ENCODE measurements at places on chromosomes 3 and 15.

DNA sequence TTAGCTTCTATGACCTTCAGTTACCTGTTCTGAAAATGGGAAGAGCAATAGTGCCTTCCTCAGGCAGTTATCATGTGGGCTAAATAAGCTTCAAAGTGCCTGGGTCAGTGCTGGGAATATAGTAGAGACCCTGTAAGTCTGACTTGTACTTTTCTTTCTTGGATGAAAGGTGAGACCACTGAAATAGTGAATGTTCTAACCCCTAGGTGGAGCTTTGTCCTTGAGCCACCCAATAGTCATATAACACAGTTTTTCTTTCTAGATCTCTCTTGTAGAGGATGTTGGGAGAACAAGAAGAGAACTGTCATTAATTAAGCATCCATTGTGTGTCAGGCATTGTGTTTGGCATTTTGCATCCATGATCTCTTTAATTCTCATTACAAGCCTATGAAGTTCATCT, 13.0 kb upstream of the BFSP2 start:
- DNase-seq, result peak; percentile 8

GRCh38 chr15:40923551-40923950, 5.6 kb upstream of the DLL4 start:
- DNase-seq, result no peak

DNA sequence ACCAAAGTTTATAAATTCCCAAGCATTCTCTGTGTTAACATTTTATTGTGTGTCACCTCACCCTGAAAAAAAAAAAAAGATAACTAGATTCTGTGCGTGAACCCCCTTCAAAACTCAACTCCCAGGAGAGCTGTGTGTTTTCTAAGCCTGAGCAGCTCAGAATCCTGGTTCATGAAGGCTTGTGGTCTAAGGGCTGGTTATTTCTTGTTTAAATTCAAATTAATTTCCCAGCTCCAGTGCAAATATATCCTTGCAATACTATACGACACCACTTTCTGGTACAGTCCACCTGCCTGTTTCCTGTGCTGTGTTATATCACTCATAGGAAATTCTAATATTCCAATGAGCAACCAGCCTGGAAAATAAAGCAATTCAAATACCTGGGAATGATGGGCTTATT, 23.4 kb upstream of the MYZAP start:
- DNase-seq, result no peak

DNA sequence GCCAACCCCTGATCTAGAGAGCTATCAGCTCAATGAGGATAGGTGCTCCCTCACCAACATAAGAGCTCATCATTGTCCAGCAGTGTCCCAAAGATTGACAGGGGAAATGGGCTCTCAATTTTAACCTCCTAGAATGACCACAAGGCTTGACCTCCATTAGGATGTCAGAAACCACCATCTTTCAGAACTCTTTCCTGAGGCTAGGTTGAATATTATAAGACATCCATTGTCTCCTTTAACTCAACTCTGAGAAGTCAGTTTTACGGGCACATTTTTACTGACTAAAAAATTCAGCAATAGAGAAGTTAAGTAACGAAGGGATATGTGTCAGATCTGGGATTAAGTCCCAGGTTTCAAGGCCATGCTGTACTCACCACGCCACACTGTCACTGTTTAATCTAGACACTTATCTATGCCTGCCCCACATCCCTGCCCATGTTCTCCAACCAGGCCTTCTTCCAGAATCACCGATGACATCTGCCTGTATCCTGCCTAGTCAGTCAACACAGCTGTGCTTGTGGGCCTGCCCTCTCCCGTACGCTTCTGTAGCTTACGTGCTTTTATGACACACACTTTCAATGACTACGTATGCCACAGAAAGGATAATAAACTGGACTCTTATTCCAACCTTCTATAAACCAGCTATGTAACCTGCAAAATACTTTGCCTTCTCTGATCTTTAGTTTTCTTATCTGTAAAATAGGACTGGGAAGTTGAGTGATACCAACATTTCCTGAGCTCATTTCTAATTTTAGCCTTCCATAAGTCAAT, 17.1 kb upstream of the MUC13 start:
- DNase-seq, result no peak

GRCh38 chr3:156106721-156107373, 13.5 kb upstream of the KCNAB1 start:
- no peak for DNase-seq

- no peak for DNase-seq
These were observed 134.0 kb downstream of the IL5RA start for GRCh38 chr3:2976212-2976611.

- no peak for DNase-seq
These were observed 31.7 kb upstream of the MFSD1 start for GRCh38 chr3:158769952-158770740.

GRCh38 chr3:130759692-130760338, 13.2 kb upstream of the PIK3R4 start:
- peak; percentile 61 for DNase-seq

- no peak for DNase-seq
These were observed 13.2 kb downstream of the SMAD6 start for GRCh38 chr15:66715181-66715624.

DNA sequence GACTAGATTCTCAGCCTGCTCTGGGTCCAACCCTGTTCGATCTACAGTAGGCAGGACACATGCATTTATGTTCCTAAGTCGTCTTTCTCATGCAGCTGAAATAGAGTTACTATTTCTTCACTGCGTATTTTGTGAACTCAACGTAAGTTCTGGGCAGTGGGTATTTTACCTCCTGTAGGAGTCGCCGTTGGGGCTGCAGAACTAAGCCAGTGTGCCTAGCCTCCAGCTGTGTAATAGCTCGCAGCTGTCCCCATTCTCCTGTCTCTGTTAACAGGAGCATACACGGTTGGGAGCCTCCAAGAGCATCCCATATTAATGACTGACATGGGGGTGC, 58.4 kb upstream of the HRH1 start:
- DNase-seq, result peak; percentile 33

DNA sequence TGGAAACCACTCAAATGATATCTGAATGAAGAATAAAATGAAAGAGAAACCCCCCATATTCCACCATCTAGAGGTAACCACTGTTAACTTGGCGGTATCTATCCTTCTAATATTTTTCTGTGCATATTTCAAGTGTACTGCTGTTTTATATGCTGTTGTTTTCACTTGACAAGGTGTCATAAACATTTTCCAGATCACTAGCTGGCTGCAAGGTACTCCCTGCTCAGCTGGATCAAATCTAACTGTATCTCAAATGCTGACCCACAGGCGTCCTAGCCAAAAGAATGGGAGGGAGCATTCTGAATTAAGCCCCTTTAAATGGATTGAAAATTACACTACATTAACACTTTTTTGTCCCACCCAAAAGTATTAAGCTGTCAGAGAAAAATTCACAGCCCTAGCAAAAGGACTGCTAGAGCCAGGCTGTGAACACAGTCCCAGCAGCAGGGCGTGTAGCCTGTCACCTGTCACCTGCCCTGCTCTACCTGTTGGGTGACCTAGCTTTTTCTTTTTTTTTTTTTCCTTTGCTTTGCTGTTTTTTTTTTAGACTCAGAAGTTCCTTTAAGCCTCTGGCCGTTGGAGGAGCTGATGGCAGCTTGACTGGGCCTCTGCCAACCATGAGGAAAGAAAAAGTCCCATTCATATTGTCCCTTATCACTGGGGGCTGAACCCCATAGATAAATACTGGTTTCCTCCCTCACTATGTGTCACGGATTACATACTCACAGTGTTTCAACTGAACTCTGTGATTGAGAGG, 93.7 kb upstream of the TSC22D2 start:
- DNase-seq, result no peak

GRCh38 chr3:20380295-20380694, 194.3 kb upstream of the SGO1 start:
- no peak for DNase-seq

DNA sequence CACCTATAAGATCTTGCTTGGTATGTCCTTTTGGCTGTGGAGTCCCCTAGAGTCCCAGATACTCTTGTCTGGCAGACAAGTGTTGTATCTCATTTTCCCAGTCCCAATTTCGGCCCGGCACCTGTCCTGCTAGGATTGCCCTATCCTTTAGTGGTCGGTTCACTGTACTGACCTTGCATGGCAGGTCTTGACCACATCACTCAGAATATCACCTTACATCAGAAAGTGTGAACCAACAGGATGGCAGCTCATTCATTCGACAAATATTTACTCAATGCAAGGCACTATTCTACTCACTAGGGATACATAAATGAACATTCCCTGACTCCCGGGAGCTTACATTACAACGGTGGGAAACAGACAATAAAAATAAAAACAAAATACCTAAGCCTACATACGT, 5.7 kb upstream of the CCDC80 start:
- DNase-seq, result no peak

DNA sequence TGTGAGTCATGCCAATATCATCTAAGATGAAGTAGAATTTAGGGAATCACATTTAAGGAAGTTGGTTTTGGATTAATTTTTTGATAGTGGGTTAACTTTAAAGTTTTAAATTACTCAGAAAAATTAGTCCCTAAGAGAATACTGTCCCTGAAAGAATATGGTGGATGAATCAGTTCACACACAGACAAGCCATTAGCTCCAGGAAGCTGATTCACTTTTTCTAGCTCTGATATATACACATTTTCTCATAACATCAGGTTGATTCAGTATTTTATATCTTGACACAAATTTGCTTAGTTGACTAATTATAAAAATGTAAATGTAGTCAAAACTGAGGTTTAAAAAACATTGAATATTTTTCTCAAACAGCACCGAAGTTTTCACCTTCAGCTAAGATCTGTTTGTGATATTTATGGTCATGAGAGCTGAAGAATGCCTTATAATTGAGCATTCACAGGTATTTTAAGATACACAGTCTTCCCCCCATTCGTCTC, 55.1 kb downstream of the MYH15 start:
- no peak for DNase-seq

GRCh38 chr3:71218508-71218907, 365.0 kb downstream of the FOXP1 start:
- DNase-seq, result no peak

DNA sequence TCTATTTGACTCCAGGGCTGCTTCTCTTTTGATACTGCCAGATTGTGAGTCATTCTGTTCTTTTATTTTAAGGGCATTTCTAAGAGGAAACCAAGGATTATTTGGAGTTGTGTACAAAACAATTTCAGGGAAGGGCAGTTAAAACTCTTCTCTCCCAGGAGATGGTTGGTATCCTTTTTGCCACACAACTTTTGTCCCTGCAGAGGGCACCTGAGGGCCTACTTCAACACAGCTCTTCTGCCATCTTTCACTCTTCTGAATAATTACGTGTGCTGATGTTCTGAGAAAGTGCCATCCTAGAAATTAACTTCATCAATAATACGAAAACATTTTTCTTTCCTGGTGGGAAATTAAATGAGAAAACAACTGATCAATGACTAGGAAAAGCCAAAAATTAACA, 75.7 kb upstream of the GADL1 start:
- peak; percentile 23 for DNase-seq

- no peak for DNase-seq
These were observed 207.6 kb upstream of the MDFIC2 start for GRCh38 chr3:70519913-70520659.

DNA sequence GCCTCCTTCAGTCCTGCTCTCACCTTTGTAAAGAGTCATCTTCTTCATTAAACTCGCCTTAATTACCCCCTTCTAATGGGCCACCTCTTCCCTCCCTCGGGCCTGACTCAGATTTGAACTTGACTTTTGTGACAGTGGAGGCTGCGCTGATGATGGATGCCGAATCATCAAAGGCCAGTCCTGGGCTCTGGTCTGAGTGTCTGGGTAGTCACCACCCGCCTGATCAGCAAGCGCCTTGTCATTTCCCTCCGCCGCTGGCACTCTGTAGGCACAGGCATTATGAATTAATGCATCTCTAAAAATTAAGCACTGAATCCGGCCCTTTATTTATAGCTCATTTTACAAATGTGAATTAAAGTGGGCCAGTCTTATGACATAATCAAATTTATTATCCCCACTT, 116.7 kb upstream of the PROK2 start:
- no peak for DNase-seq

DNA sequence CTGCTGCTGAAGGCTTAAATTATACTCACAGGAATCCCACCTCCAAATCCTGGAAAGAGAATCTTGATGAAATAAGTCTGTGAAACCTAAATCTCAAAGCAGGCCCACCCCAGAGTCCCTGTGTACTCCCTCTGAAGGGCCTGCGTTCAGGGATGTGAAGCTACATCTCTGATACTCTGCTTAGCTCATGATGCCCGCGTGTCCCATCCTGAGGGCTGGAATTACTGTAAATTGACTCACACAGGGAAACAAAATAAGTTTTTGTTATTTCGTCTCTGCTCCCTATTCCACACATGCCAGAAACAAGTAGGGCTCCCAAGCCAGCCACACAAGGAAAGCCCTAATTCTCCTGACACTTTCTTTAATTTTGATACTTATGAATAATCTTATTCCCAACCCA, 10.9 kb upstream of the PLCL2 start:
- no peak for DNase-seq

- no peak for DNase-seq
These were observed 35.2 kb downstream of the AP4E1 start for GRCh38 chr15:50943638-50944037.

DNA sequence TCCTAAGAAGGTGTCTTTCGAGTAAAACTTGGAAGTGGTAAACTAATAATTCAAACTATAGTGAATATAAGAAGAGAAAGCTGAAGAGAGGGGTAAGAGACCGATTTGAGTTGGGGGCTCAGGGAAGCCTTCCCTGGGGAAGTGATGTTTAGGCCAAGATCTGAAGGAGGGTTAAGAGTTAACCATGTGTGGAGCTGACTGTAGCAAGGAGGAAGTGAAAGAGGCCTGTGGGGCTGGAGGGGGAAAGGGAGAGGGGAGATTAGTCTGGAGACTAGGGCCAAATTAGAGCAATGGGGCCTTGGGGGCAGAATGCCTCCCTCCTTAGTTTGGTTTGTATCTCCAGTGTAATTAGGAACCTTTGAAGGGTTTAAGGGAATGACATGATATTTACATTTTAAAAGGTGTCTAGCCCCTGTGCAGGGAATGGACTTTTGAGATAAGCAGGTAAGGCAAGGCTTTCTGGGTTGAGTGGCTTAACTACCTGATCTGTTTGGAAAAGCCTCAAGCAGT, 2.2 kb downstream of the ZNF592 start:
- no peak for DNase-seq

DNA sequence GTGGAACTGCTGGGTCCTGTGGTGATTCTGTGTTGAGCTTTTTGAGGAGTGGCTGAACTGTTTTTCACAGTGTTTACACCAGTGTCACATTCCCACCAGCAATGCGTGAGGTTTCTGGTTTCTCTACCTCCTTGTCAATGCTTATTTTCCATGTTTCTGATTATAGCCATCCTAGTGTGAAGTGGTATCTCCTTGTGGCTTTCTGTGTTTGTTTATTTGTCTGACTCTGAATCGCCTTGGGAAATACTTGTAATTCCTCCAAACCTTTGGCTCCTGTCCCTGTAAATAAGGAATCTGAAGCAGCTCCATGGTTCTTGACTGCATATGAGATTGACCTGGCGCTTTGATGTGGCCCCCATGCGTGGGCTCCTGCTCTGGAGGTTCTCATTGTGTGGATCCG, 20.6 kb downstream of the FAN1 start:
- DNase-seq, result no peak
